ENCODE measurements at places on chromosomes 1 and 21. TPM values are rescaled to one million over a fixed set of nuclear protein-coding genes. Genes with fewer than 3 reads are reported as not detected.

The GFI1 gene
- total RNA-seq: not detected

- no peak for DNase-seq
These were observed 79.6 kb downstream of the PROX1 start for GRCh38 chr1:214067397-214067796.

DNA sequence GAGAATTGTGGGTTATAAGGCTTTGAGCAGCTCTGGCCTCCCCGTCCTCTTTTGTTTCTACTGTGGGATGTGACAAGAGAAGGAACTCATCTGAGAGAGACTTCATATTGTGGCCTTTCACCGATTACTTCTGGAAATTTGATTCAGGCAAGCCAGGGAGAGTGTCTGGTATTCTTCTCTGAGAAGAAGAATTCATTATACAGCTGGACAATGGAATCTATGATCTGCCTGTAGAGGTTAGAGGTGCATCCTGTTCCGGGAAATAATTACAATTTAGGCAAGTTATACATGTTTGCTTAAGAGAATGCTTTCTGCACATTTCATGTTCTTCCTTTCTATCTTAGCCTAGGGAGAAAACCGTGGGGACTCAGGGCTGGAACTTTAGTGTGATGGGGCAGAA, 12.8 kb upstream of the RNU1-2 start:
- DNase-seq: no peak

GRCh38 chr1:4527819-4528218, 126.6 kb upstream of the AJAP1 start:
- no peak for DNase-seq

- no peak for DNase-seq
These were observed 175.5 kb downstream of the ACTL8 start for GRCh38 chr1:17930635-17931034.

GRCh38 chr1:67650061-67650460, 34.9 kb upstream of the GADD45A start:
- no peak for DNase-seq

DNA sequence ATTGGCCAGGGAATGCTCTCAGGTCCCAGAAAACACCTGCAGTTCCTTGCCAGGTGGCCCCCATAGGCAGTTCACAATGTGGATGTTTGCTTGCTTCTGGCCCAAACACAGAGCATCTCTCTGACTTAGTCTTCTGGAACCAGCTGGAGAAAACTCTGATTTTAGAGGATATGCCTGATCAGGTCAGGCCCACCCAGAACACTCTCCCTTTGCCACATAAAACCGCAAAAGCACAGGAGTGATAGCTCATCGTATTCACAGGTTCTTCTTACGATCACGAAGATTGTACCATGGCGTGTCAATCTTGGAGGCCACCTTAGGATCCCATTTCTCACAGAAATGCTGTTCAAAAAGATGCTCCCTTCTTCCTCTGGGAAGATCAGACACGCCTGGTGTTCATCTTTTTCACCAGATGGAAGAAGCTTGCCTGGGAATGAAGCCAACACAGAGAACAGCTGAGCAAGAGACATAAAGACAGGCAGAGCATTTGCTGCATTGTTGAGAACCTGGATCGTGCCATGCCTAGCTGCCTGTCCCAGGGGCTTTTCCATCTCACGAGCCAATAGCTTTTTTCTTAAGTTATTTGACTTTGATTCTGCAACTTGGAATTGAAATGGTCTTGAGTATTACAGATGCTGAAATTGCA, 11.6 kb upstream of the CD247 start:
- DNase-seq: no peak
